ENCODE measurements at places on chromosomes 6 and 20.

DNA sequence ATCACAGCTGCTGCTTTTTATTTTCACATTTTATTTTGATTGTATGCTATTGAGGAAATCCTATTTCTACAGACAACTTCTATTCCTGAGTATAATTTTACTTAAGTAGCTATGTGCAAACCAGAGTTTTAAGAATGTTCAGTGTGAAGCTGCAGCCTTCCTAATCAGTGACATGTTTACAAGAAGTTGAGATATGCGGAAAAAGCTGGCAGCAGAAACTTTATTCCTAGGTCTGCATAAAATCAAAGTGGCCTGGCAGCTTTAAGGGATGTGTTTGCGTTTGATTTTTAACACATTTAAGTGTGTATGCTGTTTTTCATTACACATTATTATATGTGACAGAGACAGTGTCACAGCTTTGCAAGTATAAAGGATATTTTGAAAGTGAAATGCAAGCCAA is 26.3 kb downstream of the MAPK14 start:
- DNase-seq = no peak

GRCh38 chr20:4412216-4412615 is 309.5 kb upstream of the PRND start:
- DNase-seq = no peak

DNA sequence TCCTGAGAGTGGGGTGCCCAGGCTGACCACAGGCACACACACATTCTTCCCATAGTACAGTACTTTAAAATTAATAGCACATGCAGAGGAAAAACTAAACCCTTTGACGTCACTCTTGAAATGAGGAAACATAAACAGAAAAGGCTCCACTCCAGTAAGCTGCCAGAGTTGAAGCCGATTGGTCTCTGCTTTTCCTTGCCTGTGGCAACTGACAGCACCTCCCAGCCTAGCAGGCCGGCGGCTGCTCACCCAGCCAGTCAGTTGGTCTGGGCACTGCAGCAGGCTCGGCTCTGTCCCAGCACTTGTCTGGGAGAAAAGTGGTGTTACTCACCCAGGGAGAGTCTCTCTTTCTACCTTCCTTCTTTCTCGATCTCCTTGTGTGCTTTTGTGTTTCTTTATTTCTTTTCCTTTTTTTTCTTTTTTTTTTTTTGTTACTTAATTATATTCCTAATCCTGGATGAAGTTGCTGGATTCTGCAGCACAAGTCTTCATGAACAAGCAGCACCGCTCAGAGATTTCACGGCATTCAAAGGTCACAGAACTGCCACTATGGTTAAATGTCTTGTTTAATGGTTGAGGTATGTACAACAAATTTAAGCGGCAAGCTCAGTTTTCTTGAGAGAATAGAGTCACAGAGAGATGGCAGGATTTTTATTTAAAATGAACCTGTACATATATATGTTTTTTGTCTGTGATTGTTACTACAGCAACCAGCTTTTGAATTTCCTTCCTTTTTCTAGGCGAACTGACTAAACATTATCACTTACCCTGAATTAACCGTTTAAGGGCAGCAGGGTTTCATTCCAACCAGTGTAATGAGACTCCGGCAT is at the start of gene PDE7B:
TSS of gene PDE7B (plus strand) at position 260 of the 830 bp plus-strand sequence.
- DNase-seq = peak; percentile 72

DNA sequence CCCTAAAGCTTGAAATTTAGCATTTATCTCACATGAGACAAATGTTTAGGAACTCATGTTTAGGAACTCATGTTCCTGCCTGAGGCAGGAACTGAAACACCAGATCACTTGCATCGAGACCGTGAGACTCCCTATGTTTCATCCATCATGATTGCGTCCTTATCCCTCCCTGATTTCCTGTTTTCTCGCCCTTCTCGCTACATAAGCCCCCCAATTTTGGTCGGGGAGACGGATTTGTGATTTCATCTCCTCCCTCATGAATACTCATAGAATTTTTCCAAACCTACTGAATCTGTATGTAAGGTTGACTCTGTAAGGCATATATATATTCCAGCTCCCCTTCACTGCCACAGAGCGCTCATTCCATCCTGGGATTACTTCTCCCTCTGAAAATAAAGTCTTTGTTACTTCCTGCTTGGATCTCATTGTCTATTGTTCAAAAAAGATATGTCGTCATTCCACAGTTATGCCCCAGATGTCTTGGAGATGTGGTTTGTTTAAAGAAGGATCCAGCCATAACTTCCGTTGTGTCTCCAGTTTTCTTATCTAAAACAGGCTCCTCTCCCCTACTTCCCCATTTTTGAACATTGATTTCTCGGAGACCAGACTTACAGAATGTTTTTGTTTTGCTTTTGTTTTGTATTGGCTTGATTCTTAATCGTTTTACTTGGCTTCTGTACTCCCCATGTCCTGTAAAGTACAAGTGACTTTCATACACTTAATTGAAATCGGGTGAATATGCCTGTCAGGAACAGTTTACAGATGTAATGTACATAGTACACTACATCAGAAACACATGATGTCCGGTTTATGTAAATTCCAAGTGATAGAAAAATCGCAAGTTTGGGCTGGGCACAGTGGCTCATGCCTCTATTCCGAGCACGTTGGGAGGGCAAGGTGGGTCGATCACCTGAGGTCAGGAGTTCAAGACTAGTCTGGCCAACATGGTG is 118.7 kb downstream of the HFE start:
- peak; percentile 90 for DNase-seq

DNA sequence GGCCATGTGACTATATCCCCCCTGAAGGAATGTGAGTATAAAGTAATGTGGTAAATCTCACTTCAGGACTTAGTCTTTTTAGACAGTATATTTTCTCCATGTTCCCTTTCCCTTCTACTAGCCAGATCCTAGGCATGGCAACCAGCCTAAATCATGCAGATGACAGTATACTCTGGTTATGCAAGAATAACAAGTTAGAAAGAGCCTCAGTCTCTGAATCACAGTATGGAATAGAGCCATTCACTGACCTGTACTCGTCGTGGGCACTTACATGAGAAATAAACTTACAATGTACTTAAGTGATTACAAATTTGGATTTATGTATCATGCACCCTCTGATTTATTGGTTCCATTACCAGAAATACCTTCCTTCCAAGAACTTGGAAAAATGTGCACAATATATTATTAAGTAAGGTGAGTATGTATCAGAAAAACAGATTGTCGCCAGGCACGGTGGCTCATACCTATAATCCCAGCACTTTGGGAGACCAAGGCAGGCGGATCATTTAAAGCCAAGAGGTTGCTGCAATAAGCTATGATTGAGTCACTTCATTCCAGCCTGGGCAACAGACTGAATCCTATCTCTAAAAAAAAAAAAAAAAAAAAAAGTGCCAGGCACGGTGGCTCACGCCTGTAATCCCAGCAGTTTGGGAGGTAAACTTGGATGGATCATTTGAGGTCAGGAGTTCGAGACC is 25.1 kb upstream of the FAM8A1 start:
- DNase-seq = no peak

- no peak for DNase-seq
These were observed 45.0 kb downstream of the ADNP start for GRCh38 chr20:50886184-50886790.

DNA sequence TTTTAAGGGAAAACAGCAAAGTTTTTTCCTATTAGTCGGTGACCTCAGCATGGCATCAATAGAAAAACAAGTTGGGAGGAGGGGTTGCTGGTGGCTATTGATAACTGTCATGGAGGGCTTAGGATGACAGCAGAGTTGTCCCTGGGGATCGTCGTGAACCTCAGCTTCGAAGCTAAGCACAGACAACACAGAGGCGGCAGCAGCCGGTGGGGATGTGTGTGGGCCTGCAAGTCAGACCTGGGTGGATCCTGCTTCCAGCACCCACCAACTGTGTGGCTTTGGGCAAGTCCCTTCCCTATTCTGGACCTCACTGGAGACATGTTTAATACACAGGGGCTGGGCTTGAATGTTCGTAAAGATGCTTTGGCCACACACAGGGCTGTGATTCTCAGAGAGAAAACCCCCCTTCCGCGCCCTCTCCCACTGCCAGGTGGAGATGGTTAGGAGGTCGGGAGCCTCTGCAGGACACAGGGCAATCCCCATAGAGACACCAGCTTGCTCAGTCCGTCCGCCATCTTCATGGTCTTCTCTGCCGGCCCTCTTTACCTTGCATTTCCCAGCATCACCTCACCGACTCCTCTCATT is 83.1 kb upstream of the TOX2 start:
- DNase-seq = no peak

DNA sequence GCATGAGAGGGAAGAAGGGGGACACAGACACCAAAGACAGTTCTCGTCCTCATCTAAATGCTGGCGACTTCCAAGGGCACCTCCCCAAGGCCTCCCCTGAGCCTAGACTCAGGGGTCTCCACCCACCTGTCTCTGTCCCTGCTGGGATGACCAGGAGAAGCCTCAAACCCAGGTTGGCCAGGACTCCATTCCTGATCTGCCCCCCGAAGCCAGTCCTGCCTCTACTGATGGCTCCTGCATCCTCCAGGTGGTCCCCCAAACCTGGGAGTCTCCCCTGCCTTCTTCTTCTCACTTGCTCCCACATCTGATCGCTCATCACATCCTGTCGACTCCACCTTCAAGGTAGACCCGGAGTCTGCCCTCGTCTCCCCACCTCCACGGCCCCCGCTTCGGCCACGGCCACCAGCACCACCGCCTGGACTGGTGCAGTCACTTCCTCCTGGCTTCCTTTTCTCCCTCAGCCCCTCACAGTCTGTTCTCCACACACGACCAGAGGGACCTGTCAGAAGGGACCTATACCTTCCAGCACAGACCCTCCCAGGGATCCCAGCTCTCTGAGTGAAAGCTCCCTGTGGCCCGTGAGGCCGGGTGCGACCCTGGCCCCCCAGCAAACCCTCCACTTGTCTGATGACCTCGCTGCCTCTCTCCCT is 92.1 kb downstream of the CEBPB start:
- DNase-seq = no peak

DNA sequence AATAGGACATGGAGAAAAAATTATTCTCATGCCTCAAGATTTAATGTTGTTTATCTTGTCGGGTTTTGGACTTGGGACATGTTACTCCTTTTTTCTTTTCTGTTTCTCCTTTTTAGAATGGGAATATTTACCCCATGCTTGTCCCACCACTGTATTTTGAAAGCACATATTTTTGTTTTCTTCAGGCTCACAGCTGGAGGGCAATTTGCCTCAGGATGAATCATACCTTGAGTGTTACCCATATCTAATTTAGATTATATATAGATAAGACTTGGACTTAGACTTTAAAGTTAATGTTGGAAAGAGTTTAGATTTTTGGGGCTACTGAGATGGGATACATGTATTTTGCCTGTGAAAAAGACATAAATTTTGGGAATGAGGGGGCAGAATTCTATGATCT is 541.6 kb upstream of the MAN1A1 start:
- DNase-seq = no peak

DNA sequence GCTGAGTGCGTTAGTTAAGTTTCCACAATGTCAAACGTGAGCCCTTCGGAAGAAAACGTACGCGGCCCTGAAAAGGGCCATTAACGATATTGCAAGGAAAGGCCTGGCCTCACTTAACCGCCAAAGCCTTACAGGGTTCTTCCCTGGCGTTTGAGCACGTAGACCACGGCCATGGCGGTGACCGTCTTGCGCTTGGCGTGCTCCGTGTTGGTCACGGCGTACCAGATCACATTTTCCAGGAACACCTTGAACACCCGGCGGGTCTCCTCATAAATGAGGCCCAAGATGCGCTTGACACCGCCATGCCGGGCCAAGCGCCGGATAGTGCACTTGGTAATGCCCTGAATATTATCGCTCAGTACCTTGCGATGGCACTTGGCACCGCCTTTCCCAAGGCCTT is 118.4 kb upstream of the BTN3A2 start:
- DNase-seq = no peak

- no peak for DNase-seq
These were observed 50.1 kb downstream of the CYP24A1 start for GRCh38 chr20:54123587-54124180.

DNA sequence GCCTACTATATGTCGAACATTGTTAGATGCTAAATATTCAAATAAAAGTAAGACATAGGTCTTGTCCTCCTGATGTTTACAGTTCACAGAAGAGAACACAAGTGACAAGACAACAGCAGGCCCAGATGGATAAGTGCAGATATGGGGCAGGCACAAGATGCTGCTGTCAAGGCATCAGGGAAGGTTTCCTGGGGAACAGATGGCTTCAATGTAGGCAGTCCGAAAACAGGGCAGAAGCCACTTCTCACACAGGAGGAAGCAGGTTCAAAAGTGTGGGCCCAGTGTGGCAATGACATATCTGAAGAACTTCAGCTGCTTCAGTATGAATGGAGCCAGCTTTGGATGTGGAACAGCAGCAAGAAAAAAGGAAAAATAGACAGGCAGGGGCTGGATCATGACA is 32.5 kb downstream of the HLA-DPB1 start:
- DNase-seq = no peak

DNA sequence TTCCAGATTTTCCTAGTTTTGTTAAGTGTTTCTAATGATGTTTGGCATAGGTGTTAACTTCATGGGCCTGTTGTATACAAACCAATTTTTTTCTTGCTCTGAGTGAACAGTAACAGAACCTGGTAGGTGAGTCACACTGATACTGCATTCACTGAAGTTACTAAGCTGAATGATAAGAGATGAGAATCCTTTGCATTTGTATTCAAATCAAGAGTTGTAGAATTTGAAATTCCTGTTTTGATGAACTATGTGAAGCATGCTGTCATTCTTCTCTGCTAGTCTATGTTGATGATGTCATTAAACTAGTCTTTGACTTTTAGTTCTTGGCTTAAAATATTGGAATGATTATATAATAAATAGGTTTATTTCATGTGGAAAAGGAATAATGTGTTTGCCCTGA is 37.9 kb downstream of the PTPRA start:
- no peak for DNase-seq

GRCh38 chr6:81265106-81265505 is 487.4 kb downstream of the TENT5A start:
- no peak for DNase-seq

DNA sequence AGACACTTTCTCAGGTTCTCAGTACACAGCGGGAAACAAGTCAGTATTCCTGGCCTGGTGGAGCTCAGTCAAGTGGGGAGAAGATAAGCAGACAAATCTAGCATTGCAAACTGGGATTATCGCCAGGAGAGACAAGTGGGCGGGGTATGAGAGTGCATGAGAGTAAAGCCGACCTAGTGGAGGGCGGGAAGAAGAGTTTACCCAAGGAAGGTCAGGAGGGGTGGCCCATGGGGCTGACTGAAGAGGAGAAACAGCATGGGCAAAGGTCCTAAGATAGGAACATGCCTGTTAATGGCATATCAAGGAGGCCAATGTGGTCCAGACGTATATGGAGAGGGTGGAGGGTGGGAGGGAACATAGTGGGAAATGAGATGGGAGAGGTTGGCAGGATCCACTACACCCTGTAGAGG is 12.4 kb upstream of the CSNK2A1 start:
- no peak for DNase-seq
